ENCODE measurements at places on chromosomes 2 and 18.

DNA sequence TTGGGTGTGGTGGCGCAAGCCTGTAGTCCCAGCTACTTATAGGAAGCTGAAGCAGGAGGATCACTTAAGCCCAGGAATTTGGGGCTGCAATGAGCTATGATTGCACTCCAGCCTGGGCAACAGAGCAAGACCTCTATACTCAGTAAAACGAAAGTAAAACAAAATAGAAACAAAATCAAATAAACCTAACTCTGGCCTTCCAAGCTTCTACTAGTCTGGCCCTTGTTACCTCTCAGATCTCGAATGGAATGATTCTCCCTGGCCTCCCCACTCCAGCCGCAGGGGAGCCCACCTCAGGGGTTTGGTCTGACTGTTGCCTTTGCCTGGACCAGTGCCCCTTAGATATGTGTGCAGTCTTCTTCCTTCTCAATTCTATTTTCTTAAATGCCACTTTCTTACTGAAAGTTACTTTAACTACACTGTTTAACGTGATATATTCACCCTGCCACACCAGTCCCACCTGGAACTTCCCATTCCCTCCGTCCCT is 160.0 kb upstream of the GCFC2 start:
- no peak for DNase-seq

DNA sequence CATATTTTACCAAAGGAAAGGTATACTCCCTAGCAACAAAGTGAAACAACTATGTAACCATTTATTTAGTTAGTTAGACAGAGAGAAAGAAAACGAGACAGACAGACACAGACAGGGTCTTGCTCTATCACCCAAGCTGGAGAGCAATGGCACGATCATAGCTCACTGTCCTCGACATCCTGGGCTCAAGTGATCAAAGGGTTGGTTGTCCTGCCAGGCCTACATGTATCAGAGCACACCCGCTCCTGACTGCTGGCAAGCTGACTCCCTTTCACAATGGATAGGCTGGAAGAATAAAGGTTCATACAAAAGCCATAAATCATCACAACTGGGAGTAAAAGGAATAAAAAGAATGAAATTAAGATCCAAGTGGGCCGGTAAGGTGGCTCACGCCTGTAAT is 53.5 kb downstream of the ATL2 start:
- DNase-seq, result no peak

GRCh38 chr2:182729710-182730339 is 13.8 kb downstream of the DNAJC10 start:
- DNase-seq, result no peak

DNA sequence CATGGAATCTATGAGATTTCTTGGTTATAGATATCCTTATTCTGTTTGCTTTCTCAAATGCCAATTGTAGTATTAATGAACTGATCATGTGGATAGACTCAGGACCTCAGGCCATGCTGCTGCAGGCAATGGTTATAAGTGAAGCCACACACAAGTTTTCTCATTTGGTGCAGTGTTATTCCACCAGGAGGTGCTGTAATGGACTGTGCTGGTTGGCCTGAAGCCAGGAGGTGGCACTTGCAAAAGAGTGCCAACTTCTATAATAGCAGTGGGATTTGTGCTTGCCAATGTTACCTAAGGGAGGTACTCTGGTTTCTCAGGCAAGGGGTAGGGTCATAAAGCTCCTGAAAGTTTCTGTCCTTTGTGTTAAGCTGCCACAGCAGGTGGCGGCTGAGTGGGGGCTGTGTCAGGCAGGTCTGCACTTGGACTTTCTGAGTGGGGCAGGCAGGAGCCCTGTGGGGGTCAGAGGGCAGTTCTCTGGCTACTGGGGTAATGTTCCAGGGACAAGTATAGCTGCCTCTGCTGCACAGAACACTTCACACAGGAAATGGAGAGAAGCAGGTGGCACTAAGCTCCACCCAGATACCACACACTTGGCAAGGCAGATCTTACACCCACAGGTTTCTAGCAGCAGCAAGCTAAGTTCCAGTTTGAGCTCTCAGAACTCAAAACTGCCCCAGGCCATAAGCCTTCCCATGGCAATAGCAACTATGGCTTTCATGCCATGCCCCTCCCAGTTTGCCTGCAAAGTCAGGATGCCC is 352.6 kb upstream of the CWC22 start:
- DNase-seq, result no peak

- peak; percentile 86 for DNase-seq
Observed at GRCh38 chr18:58362027-58362575, 266.8 kb downstream of the ALPK2 start.

DNA sequence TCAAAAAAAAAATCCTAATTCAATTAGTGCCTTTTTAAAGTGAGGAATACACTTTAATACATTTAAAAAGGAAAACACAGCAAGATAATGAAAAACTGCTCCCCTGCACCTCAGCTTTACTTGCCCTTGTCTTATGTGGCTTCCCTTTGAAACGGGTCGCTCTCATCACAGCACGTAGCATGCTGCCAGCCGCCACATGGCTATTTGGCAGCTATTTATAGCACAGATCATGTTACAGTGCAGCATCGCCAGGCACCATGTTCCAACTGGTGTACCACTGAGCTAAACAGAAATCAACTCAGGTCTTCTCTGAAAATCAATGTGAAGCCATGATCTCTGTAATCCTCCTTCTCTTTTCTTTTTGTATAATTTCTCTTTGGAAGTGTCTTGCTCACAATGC is 65.1 kb downstream of the TMEM182 start:
- DNase-seq, result no peak

GRCh38 chr2:236555481-236555880 is 14.1 kb upstream of the ACKR3 start:
- DNase-seq, result no peak

DNA sequence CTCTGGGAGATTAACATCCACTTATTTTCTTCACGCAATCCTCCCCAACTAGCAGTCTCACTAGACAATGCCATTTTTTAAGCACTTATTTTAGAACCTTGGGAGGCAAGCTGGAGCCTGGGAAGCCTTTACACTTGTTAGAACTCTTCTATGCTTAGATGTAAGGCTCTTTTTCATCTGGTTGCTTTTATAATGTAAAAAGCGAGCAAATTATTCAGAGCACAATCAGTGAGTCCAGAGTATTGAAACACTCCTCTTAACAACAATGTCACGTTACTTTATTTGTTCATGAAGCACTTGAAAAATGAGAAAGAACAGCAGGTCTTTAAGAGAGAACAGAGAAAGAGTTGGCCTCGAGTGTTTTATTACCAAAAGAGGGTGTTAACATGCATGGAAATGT is 84.1 kb upstream of the SLC8A1 start:
- no peak for DNase-seq

DNA sequence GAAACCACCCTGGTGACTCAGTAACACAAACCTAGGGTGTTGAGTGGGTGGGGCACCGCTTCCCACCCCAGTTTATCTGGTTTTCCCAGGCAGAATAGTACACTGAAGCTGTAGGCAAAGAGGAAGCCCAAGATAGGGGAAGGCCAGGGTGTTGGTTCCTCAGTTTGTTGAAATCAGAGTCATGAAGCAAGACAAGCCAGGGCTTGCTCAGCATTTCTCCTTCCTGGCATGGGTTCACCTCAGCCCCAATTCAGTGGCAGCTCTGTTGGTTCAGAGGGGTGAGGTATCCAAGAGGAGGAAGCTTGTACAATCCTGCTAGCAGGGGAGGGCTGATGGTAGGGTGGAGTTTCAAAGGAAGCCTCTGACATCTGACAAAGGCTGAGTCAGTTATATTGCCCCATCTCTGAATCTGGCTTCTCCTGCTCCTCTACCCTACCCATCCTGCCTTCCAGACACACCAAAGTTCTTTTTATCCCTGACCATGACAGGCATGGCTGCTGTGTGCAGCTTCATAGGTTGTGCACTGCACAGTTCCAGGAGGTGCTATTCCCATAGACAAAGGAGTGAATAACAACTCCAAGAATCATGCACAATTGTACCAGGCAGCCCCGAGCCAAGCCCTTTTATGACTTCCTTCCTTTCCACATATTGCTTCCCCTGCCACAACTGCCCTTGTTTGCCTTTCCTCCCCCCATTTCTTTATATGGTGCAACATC is 24.9 kb upstream of the RAB10 start:
- DNase-seq, result peak; percentile 96

- DNase-seq, result no peak
Observed at GRCh38 chr2:113058998-113059960, at the start of gene IL36RN. IL36RN (plus strand) TSS chr2:113059198; CDS start chr2:113059439, 241 bp downstream.

- no peak for DNase-seq
Observed at GRCh38 chr18:13836559-13836958, 12.6 kb downstream of the MC5R start.

DNA sequence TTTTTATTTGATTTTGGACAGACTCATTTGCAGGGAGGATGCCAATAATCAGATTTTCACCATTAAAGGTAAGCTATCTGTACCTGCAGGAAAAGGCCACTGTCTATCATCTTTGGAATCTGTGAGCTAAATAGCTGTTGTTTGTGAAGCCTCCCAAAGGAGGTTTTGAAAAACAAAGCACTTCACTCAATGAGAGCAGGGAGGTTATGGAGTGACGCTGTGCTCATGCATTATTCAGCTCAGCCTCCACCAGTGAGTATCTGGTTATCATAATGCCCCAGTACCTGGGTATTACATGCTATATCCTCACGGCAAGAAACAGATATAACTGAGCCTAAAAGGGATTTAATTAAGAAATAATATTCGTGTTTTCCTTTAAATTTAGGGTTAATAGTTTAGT is 189.6 kb upstream of the PIK3C3 start:
- no peak for DNase-seq

Measured in suppressor macrophage (primary cell).